ENCODE measurements at places on chromosomes 5 and 9.

DNA sequence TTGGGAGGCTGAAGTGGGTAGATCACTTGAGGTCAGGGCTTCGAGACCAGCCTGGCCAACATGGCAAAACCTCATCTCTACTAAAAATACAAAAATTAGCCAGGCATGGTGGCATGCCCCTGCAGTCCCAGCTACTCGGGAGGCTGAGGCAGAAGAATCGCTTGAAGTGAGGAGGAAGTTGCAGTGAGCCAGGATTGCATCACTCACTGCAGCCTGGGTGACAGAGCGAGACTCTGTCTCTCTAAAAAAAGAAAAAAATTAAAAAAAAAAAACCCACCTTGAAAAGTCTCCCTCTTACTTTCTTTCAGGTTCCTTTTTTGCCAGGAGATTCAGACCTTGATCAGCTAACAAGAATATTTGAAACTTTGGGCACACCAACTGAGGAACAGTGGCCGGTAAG lies 34.2 kb downstream of the CDK7 start:
- no peak for DNase-seq

GRCh38 chr5:14581106-14581890 lies at the start of gene OTULINL:
Gene OTULINL, plus strand, starts transcription at chr5:14581792. Its CDS starts 103 bp downstream, at chr5:14581895.
- DNase-seq, result peak; percentile 73

DNA sequence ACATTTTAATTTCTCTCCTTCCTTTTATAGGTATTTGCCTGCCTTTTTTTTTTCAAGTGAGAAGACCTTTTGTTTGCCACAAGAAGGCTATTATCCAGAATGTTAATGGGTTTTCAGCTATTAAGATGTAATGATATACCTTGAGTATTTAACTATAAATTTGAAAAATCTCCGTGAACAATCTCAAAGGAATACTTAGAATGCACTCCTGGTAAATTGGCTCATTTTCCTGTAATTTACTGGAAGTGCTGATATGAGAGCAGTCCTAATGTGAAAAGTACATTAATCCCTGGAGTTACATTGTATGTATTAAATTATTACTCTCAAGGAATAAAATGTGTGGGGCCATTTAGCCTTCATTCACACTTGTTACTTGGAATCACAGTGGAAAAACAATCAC lies 32.4 kb downstream of the AOPEP start:
- no peak for DNase-seq

- no peak for DNase-seq
Measured at GRCh38 chr5:103428411-103428871, 134.1 kb downstream of the NUDT12 start.

DNA sequence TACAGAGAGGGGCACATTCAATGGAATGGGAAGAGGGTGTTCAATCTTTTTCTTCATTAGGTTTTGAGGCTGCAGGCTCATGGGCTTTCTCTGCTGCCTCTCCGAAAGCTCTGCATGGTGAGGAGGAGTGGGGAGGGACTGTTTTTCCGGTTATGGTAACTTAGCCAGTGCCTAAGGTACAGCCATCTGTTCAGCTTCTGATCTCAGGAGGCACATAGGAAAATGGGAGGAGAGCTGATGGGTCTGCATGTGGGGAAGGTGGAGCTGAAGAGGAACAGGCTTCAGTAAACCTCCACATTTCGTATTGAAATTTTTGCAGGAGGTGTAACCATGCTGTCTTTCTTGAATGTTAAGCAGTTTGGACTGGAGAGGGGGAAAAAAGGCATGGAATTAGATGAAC lies 1020.4 kb upstream of the WWC1 start:
- DNase-seq, result no peak

DNA sequence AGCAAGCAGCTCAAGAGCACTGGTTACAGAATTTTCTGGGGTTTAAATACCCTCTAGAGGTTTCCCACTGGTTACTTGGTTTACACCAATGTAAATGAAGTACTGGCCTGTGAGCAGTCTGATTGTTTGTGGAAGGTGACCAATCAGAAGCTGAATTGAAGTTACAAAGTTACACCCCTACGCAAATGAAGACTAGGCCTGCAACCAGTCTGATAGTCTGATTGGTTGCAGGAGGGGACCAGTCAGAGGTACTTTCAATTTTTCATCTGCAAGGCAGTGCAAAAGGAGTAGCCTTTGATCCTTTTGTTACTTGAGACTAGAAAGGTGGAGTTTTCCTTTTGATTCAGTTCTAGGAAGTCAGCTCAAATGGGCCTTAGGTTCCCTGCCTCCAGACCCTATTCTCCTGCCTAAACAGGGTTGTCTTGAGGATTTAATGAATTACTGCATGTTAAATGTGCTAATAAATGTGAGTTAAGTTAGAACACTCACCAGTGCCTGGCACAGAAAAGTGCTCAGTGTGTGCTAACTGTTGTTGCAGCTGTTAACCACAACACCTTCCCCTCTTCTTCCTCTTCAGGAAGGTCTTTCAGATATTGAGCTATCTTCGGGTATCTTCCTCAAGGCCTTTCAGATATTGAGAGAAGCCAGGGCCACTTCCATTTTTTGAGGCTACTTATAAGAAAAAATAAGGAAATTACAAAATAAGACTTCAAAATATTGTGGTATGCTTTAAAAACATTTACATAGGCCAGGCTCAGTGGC lies 32.1 kb upstream of the CLINT1 start:
- no peak for DNase-seq

DNA sequence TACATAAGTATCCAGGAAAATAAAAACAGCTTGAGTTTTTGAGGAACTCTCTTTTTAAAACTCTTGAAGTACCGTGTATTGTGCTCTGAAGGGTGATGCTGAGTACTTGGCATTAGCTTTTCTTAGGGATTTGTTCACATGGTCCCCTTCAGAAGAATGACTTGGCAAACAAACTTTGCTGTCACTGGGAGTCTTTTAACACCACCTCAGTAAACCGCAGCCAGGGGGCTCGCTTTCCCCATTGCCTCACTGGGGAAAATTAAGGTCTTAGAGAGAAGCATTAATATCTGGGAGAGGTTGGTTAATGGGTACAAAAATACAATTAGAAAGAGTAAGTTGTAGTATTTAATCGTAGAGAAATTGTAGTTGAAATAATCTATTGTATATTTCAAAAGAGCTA lies 105.9 kb upstream of the DAP start:
- no peak for DNase-seq

All from T-helper 22 cell (primary cell).